ENCODE measurements at places on chromosomes 6 and 20.

- DNase-seq, result no peak
Observed at GRCh38 chr6:147900247-147900830, 391.8 kb downstream of the SAMD5 start.

- DNase-seq, result no peak
Observed at GRCh38 chr20:57053793-57054552, 212.5 kb downstream of the BMP7 start.

DNA sequence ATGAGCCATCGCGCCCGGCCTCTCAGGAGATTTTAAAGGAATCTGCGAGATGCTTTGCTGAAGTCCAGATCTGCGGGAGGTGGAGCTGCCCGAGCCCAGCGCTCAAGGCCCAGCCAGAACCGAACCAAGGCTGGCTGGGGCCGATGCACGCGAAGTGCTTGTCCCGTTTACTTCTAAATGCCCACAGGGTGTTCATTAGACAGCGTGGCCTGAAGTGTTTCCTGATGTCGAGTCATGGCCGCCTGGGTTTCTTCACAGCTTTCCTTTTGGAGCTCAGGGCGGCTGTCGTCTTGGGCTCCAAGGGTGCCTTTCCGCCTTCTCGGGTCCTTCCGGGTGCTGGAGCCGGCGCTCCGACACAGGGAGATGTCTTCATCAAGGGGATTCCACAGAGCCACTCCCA lies 25.1 kb upstream of the CCR6 start:
- no peak for DNase-seq

DNA sequence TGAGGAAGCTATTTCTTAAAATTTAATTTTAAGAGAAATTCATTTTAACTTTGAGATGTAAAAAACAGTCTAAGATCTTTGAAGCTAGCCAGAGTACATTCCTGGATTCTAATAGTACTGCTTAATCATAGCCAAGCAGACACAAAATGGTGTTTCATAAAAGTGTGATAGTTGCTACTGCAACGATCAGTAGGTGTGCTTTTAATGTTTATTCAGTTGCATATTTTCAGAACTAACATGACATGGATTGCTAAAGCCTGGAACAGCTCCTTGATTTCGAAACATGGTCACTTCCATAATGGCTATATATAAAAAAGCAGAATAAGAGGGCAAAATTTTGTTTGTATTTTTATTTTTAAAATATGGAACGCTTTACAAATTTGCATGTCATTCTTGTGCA lies 35.5 kb downstream of the SESN1 start:
- no peak for DNase-seq

DNA sequence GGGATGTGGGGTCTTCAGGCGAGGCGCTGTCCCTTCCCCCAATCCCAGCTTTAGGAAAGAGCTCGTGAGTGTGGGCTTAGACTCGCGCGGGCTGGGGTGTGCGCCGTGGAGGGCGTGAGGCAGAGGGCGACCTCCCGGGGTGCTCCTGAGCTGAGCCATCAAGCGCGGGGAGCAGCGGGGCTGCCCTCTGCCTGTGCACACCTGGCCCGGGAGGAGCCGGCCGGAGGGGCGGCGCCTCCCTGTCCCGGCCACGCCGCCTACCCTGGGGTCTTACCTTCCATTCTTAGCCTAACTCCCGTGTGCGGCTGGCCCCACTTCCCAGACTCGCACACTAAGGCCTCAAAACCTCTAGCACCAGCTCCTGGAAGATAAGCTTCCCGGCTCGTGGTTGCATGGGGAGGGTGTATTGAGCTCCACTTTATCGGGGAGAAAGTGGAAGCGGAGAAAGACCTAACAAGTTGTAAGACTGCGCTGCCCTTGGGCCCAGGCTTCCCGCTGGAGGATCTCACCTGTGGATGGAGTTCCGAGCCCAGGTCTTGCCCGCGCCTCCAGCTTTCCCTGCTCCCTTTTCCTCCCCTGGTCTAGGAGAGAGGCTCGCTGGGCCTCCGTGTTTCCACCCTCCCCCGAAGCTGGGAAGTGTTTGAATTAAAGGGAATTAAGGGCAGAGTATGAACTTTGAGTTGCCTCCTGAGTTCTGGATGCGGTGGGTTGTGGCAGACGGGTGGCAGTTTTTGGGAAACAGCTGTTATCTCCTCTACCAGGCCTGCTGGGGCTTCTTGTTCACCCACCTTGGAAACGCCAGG lies 1.2 kb downstream of the DNMT3B start:
- no peak for DNase-seq

GRCh38 chr6:87807475-87807874 lies 105.4 kb upstream of the AKIRIN2 start:
- DNase-seq, result no peak

- no peak for DNase-seq
Observed at GRCh38 chr6:67935976-67936477, 699.1 kb upstream of the ADGRB3 start.

DNA sequence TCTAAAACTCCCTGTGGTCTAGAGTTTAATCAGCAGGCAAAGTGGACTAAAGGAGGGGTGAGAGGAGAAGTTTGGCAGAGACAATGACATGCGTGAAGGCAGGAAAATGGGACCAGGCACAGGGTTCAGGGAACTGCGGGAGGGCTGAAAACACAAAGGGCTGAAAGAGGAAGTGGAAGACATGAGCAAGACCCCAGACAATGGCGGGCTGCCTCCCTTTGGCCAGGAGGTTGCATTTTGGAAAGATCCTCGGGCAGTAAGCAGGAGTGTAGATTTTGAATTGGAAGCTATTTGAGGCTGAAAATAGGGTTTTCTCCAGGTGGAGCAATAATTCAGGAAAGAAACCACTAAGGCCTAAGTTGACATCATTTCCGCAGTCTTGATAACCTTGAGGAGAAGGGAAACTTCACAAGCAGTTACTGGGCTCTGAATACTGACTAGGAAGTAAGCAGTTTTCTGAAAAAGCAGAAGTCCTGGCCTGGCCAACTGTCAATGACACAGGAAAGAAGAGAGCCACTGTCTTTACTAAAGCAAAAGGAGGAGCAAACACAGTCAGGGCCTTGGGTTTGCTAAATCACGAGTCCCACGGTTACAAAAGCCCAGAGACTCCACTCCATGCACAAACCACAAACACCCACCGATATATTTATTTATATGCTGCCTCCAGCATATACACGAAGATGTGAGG lies 3.4 kb downstream of the LY86 start:
- DNase-seq, result no peak

GRCh38 chr6:114053791-114054190 lies 82.8 kb upstream of the HDAC2 start:
- DNase-seq, result no peak

GRCh38 chr6:113433335-113433991 lies 423.7 kb upstream of the MARCKS start:
- DNase-seq, result no peak

DNA sequence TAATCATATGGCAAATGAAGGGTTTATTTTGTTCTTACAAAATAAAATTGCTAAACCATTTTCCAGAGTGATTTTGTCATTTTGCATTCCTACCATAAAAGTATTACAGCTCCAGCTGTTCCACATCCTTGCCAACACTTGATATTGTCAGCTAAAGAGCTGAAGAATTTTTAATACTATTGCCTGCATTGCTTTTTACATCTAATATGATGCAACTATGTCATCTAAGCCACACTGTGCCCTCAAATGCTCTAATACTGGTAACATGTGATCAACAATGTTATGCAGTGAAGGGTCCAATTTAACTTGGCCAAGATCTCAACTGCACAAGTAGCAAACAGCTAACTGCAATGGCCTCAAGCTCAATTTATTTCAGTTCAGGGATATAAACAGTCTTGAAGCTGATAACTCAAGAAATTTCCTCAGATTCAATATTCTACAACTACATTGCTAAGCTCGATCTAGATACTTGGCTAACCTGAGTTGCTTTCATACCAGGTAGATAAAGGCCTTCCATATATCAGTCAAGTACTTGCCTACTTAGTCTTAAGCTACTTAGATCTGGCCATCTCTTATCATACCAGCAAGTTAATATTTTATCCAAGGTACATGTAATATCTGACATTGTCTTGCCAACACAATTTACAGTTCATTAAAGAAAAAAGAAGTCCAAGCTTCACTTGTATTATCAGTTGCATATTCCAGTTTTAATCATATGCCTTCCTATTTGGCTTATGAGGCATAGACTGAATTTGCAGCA lies 17.0 kb downstream of the AKIRIN2 start:
- no peak for DNase-seq

DNA sequence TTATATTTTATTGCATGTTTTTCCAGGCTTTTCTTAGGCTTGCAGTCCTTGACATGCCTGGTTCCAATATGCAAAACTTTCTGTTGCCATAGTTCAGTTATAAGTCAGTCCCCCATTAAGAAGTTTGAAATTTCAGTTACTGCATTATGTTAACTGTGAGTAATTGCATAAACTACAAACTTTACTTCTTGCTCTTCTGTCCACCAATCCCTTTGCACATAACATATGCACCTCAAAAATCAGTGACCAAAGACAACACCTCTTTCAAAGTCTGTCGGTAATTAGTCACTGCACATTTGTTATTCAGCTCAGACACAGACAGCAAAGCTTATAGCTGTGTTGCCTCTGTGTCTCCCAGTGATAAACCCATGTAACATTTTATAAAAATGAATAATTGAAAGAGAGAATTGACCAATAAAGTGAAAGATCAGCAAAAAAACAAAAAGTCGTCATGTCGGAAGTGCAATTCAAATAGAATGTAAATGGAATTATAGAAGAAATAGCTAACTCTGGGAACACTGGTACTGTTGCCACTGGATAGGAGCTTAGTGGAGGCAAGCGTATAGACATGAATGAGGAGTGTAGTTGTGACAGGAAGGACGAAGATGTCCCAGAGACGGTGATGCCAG lies 50.3 kb upstream of the BTBD3 start:
- no peak for DNase-seq

GRCh38 chr6:111642463-111643158 lies 36.9 kb upstream of the TRAF3IP2 start:
- no peak for DNase-seq

- no peak for DNase-seq
Observed at GRCh38 chr6:136317971-136318370, 28.3 kb upstream of the BCLAF1 start.

DNA sequence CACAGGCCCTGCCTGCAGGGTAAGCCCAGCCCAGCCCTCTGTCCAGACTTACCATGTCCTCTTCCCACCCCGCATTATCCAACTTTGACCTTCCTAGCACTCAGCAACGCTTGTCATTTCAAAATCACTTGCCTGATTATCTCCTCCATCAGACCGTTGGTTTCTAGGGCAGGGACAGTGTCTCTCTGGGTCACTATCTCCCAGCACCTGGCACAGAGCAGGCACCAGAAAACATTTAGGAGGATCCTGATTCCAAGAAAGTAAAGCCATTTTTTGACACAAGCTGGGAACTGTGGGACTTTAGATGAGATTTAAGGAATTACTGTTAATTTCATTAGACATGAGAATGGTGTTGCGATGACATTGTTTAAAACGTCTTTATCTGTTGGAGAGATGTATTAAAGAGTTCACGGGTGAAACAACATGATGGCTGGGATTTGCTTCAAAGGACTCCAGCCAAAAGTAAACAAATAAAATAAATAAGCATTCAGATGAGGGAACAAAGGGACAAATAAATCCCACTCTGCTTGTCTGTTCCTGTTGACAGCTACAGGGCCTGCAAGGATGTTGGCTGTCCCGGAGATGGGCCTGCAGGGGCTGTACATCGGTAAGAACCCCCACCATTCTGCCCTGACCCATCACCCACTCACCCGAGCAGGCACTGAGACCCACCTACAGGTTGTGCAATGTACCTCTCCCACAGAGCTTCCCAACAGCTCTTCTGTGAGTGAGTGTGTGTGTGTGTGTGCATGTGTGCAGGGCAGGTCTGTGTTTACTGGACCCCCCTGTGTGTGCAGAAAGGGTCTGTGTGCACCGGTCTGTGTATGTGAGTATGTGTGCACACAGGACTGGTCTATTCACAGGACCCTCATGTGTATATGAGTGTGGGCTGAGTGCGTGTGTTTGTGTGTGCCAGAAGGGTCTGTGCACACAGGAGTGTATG lies 5.9 kb downstream of the HSPA12B start:
- no peak for DNase-seq

DNA sequence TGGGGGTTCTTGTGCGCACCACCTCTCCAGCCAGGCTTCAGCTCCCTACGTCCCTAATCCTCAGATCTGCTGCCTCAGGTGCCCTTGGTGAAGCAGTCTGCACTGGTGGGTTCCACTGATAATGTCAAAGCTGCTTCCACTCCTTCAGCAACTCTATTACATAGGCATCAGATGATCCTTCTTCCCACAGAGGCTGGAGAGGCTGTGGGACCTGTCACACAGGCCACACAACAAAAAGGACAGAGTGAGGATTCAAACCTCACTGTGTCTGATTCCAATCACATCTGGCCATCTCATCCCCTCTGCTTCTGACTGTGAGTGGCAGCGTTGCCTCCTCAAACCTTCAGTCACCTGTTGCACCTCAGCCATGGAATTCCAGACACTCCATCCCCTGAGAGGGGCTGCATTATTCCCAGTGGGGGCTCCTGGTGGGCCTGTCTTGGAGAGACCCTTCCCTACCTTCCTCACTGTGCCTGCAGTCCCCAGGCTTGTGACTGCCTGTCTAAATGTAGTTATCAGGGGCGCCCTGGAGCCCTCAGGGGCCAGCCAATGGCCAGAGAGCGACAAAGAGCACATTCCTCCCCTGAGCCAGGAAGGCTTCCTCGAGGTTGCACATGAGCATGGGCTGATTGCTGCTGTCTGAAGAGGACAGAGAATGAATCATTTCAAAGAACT lies 211.4 kb upstream of the ECI2 start:
- DNase-seq, result no peak

GRCh38 chr20:10984913-10985312 lies 311.1 kb upstream of the JAG1 start:
- DNase-seq, result no peak

- no peak for DNase-seq
Observed at GRCh38 chr6:136228814-136229213, 21.3 kb downstream of the MTFR2 start.

DNA sequence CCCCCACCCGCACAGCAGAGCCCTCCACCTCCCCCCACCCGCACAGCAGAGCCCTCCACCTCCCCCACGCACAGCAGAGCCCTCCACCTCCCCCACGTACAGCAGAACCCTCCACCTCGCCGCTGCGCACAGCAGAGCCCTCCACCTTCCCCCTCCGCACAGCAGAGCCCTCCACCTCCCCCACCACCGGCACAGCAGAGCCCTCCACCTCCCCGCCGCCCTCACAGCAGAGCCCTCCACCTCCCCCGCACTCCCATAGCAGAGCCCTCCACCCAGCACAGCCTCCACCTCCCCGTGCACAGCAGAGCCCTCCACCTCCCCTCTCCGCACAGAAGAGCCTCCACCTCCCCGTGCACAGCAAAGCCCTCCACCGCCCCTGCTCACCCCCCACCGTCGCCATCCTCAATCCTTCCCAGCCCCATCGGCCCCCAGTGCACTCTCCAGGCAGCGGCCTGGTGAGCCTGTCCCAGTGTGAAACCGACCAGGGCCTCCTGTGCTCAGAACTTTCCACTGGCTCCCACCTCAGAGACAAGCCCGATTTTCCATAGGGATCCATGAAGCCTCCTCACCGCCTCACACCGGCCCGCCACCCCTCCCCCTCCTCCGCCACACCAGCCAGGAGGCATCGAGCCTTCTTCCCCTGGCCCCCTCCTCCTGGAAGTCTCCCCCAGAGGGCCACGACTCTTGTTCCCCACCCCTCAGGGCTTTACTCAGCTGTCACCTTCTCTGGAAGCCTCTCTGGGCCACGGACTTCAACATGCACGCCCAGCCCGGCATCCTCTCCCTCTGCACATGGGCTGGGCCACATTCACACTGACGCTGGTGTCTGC lies 347.1 kb downstream of the ZFAND3 start:
- DNase-seq, result no peak

Data from thymus (tissue), 14 donors.